ENCODE measurements at places on chromosomes 4 and X. TPM values are rescaled to one million over a fixed set of nuclear protein-coding genes. Genes with fewer than 3 reads are reported as not detected.

Gene HHIP
- total RNA-seq, result 2.8 TPM

Gene DDIT4L
- 2.7 TPM for total RNA-seq

Gene CDKL2
- total RNA-seq, result 0.15 TPM

Gene ADH1A
- total RNA-seq, result not detected

Gene L1CAM
- total RNA-seq, result 186 TPM
